ENCODE measurements at places on chromosomes 5 and 9.

GRCh38 chr9:91904588-91905236 is 45.3 kb downstream of the ROR2 start:
- no peak for DNase-seq

DNA sequence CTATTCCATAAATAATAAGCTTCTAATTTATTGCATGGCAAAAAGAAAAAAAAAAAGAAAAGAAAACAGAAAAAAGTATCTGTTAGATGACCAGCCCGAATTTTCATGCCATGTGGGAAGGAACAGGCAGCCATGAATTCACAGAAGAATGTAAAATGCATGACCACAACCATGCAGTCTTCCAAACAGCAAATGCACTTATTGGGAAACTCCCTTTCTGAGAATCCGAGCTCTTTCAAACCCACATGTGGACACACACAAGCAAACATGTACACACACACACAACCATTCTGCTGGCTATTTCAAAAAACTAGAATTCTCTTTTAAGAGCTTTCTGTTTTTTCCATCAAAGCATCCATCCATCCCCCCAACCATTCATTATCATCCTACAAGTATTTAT is 236.1 kb downstream of the DNAH5 start:
- no peak for DNase-seq

DNA sequence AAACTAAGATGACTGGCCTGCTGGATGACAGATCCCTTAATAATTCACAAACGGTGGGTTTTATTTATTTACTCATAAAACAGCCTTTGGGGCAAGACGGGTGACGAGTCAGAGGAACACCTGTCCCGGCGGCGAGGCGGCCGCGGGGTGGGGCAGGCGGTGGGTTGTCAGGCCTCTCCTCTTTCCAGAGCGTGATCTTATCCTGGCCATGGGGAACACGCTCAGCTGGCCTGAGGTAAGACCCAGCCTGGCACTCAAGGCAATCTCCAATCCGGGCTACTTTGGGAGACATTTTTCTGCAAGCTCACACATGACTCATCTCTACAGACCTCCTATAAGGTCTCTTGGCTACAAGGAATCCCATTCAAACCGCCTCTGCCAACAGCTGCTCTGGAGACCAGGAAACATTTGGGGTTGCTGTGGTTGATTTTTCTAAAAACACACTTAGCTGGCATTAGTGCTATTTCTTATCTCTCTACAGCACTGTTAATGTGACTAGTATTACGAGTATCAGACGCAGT is 6.3 kb downstream of the RAPGEF1 start:
- peak; percentile 88 for DNase-seq

- peak; percentile 13 for DNase-seq
Measured at GRCh38 chr5:177256296-177256695, 47.2 kb downstream of the RAB24 start.

DNA sequence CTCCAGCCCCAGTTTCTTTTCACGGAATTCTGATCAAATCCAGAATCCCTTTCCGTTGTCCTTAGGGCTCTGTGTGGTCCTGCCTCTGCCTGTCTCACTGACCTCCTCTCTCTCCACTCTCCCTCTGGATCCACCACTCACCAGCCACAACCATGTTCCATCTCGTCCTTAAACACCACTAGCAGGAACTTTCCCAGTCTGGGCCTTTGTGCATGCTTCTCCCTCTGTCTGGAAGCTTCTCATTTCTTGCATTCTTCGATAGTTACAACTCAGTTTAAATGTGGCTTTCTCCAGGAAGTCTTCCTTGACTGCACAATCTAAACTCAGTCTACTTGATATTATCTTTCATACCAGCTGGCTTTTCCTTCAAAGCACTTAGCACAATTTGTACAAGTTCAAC is 117.7 kb upstream of the MSX2 start:
- DNase-seq = no peak

GRCh38 chr5:131994533-131995226 is 16.8 kb downstream of the ACSL6 start:
- DNase-seq = no peak

DNA sequence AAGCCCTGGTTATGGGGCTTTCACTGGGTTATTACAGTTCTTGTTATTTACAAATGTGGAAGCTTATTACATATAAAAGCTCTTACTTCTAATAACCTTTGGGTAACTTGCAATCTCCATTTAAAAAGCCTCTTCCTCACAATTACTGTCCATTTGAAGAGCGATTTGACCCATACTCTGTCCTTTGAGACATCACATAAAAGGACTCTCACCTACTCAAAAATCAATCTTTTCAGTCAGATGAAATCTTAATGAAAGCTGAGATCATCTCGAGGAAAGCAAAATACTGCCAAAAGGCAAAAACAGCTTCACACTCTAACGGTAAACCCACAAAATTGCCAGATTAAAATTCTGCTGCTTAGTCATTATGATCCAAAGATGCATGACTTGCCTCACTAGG is 29.8 kb downstream of the ELAVL2 start:
- DNase-seq = no peak

DNA sequence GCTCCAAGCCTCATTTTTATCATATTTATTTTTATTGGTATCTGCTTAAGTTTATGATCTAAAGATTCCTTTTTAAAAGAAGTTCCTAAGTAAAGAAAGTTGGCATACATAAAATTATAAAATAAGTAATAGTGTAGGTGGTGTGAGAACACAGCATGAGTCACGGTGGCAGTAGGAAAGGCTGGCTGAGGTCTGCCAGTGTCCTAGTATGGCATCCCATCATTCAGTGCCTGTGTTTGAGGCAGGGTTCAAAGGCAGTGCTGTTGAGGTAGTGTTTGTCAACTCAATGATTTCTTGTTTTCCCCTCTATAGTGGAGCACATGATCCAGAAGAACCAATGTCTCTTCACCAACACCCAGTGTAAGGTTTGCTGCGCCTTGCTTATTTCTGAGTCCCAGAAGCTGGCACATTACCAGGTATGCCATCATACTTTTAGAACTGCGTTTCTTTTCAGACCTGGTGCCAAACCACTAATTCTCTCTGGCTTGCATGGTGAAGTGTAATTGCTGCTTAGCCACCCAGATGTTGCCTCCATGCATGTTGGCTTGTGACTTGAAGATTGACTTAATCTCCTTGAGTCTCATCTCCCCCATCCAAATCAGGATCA is 18.4 kb downstream of the ZNF346 start:
- no peak for DNase-seq

DNA sequence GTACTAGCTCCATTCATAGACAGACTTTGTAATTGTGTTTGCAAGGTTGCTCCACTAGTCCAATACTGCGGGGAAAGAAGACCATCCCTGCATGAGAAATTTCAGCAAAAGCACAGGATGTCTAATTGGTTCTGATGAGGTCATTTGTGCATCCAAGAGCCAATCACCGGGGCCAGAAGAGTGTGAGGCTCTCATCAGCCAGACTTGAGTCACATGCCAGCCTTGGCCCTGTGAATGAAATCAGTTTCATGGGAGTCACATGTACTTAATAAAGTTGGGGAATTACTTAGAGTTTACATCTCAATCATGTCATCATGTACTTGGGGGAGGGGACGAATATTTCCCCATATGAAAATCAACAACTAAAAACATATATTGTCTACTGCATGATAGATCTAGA is 1236.0 kb downstream of the MAT2B start:
- no peak for DNase-seq

- DNase-seq = no peak
Measured at GRCh38 chr5:134935711-134936602, 31.0 kb downstream of the PCBD2 start.

GRCh38 chr5:141952020-141952419 is 6.0 kb downstream of the PCDH12 start:
- DNase-seq = no peak

GRCh38 chr9:13718539-13718938 is 439.0 kb upstream of the MPDZ start:
- DNase-seq = no peak

DNA sequence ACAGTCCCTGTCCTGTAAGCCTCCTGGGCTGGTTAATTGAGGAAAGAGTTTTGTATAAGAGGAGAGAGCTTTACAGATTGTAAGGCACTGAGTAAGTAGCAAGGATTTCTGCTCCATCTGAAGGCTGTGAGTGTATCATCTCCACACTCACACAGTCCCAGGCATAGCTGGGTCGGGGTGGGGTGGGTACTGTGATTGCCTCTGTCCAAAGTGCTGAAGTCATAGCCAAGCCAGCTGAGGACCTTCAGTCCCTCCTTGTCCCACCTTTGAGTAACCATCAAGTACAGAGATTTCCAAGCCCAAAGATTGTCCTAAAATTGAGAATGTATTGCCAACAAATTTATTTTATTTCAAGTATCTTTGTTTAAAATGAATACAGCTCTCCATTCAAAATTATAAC is 5.5 kb upstream of the DNAJB5 start:
- no peak for DNase-seq

DNA sequence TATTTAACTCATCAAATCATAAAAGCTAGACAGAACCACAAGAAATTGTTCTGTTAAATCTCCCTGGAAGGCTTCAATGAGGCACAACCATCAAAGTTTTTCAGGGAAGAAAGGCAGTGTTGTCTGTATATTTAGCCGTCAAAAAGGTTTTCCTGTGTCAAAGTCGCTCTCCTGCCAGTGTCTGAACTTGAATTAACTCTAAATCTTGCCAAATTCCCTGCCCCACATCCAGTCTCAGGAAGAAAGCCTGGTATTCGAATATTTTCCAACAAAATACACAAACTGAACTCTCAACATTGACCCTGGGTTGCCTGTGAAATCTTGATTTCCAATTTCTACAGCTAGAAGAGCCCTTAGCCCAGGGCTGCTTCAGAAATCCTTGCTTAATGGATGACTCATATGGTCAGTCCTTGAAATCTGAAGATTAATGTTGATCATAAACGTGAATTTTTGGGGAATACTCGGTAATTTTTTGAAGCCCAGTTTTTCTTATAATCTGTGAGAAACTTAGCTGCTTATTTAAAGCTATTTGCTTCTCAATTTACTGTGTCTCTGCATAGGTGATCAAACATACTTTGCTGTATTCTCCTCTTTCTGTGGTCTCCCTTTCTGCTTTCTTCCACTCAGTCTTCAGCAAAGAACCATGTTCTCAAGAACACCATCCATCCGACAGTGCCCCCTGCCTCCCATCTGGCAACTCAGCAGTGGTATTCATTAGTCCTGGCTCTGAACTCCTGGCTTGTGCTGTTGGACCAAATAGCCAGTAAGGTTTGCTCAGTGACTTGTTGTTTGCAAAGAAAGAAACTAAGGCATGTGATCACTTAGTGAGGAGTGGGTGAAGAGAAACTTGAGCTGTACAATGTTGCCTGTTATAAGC is 58.9 kb downstream of the NREP start:
- peak; percentile 33 for DNase-seq

- no peak for DNase-seq
Measured at GRCh38 chr9:35730486-35730854, 1.5 kb downstream of the TLN1 start.

- no peak for DNase-seq
Measured at GRCh38 chr9:98009936-98010335, 26.8 kb downstream of the ANP32B start.

DNA sequence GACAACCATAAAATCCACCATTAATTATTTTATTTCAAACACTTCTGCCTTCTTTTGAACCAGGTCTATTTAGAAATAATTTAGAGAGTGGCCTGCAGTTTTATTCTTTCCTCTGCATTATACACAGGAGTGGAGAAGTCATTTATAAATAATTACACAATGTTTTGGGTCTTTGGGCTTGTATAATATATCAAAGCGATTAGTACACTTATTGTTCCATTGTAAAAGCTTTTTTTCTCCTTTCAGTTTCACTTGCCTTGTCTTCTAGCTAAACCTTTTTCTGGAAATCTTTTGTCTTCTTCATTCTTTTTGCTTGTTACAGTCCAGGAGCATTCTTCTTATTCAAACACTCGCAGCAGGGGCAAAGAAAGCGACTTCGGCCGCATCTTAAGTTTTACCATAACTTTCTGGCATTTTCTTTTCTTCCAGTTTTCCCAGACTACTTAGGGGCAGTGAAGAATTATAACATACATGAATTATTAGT is 7.3 kb upstream of the NEUROG1 start:
- no peak for DNase-seq

- no peak for DNase-seq
Measured at GRCh38 chr9:121138561-121138960, 63.1 kb downstream of the RAB14 start.

DNA sequence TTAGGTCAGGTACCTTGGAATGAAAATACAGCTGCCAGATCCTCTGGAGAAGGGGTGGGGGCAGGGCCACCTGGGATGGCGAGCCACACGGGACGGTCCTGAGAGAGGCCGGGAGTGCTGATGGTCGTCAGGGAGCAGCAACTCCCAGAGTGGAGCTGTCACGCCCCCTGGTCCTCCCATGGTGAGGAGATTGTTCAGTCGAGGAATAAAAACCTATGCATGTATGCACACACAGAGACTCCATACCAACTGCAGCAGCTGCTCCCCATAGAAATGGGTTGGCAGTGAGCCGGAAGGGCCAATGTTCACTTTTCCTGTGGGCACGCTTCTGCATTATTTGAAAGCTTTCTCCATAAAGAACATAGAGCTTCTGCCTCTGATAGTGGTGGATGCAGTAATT is 45.2 kb upstream of the SEMA4D start:
- no peak for DNase-seq

GRCh38 chr9:115416299-115416698 is 298.3 kb upstream of the TNC start:
- no peak for DNase-seq

DNA sequence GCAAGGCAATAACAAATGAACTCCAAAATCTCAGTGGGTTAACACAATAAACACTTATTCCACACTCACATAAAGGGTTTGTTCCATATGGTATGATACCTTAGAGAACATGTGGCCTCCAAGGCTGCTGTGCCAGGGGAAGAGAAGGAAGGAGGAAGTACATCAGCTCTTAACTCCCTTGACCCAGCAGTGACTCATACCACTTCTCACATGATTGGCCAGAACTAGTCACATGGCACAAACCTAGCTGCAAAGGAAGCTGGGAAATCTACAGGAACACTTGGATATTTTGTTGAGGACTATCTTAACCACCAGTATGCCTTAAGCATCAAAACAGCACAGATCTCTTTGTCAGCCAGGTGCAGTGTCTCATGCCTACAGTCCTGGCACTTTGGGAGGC is 99.3 kb downstream of the SLIT3 start:
- no peak for DNase-seq

DNA sequence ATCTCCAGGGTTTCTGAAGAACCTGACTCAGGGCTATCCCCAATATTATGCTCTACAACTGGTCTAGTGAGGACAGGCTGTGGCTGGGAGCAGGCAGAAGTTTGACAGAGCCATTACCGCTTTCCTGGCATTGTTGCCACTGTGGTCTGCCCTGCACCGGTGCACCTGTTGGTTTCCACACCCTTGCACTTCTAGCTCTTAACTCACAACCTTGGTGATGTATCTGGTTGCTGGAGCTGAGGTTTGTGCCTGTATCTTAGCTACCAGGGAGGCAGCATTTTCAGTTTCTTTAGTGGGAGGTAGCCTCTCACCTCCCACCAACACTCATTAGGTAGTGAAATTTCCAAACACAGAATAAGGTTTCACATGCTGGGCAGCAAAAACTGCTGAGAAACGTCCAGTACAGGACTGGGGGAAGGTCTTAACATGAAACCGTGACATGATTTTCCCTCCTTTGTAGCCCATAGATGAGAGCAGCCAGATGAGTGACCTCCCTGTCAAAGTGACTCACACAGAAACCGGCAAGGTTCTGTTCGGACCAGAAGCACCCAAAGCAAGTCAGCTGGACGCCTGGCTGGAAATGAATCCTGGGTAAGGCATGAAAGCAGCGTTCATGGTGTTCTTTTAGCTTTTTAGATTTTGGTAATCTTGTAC is 57.7 kb downstream of the SMARCA2 start:
- no peak for DNase-seq

GRCh38 chr5:167968837-167969236 is 322.6 kb upstream of the WWC1 start:
- DNase-seq = no peak

GRCh38 chr9:127949827-127950512 is 12.3 kb upstream of the DPM2 start:
- no peak for DNase-seq
